GM20000 (cell line): ENCODE measurements at places on chromosomes 7 and 10.

DNA sequence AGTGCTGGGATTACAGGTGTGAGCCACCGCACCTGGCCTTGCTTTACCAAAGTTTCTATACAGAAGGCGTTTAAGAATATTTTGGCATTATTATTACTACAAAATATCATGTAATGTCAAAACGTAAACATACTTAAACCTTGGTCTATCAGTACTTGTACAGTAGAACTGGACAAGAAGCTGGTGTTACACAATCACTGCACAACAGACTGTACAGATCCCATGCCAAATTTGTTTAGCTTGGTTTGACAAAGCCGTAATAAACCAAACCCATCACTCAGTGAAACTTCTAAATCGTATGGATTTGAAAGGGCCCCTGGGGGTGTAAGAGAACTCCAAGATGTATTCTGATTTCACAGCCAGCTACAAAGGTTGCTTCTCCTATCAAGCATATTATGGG, 51.8 kb upstream of the RHEB start:
- DNase-seq, result no peak

GRCh38 chr10:122034149-122034756, 45.3 kb downstream of the TACC2 start:
- no peak for DNase-seq

- no peak for DNase-seq
Measured at GRCh38 chr10:3173171-3173878, 743 bp upstream of the PITRM1 start.

DNA sequence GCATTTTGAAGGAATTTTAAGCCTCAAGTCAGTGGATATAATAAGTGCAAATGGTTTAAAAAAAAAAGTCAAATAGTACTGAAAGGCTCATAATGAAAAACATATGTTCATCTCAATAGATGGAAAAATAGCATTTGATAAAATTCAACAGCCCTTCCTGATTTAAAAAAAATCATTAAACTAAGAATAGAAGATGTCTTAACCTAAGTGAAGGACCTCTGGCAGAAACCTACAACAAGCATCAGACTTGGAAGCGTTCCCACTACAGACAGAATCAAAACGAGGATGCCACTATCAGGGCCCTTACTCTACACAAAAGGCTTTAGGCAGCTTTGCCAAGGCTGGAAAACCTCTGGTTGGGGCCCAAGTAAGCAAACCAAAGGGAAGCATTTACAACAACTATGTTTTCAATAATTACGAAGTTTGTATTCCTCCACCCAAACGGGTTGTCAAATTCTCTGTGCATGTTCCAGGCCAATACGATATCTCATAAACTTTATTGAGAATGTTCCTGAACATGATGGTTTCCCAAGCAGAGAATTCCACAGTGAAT, 45.1 kb downstream of the CYTH3 start:
- DNase-seq, result no peak

- no peak for DNase-seq
Measured at GRCh38 chr10:90846746-90847145, 11.1 kb downstream of the HTR7 start.

GRCh38 chr10:112145263-112145662, 38.3 kb downstream of the GPAM start:
- no peak for DNase-seq

- DNase-seq, result no peak
Measured at GRCh38 chr10:126108693-126109092, 212.3 kb downstream of the FANK1 start.

- no peak for DNase-seq
Measured at GRCh38 chr7:30309842-30310435, 25.5 kb downstream of the ZNRF2 start.

- no peak for DNase-seq
Measured at GRCh38 chr10:51544933-51545332, 154.5 kb downstream of the CSTF2T start.

DNA sequence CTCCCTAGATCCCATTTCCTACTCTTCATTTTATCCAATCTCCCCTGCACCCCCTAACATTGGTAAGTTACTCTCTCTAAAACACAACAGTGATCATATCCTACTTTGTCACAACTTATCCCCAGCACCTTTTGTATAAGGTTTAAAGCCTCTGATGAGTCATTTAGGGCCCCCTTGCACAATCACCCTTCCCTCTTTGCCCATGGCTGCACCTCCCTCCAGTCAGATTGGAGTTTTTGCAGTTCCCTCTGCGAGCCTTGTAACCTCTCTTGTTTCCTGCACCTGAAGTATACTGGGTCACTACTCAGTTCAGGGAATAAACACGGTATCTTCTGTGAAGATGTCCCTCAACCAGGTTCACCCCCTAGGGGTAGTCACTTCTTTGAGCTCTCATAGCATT, 55.9 kb upstream of the ADRB1 start:
- DNase-seq, result no peak

DNA sequence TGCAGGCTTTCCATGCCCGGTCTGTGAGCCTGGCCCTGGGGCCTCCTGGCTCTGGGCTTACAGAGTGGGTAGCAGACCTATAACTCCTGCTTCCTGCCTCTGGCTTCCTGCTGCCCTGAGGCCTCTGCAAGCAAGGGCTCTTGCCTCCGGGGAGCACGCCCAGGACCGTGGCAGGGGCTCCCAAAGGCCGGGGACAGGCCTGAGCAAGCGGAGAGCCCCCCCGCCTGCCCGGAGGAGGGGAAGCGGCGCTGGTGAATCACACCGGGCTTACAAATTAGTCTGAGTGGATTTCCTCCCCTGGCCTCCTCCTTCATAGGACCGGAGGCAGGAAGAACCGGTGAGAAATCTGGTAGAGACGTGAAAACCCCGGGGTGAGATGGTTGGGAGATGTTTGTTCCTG, 1.5 kb upstream of the MYL10 start:
- no peak for DNase-seq

DNA sequence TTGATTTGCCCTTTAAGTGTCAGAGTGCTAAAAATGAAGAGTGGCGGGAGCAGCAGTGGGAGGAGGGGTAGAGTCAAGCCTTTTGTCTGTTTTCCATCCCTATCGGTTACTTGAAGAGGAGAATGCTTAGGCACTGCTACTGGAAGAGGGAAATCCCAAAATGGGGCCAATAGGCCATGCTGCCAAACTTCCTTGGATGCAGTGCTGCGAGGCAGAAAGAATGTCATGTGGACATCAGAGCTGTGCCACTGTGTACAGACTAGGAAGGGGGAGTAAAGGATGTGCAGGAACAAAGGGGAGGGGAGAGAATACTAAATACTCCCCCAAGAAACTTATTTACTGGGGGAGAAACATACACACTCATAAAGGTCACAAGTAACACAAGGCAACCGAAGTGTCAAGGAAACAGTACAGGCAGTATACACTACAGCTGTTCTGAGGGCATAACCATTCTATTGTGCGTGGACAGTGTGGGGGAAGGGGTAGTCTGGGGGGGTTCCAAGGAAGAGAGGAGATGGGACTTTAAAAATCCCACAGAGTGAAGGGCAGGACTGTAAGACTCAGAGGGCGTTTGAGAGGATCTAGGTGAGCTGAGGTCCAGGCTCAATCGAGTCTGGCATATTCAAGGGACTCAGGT, 228.7 kb upstream of the PLXNA4 start:
- DNase-seq, result no peak

DNA sequence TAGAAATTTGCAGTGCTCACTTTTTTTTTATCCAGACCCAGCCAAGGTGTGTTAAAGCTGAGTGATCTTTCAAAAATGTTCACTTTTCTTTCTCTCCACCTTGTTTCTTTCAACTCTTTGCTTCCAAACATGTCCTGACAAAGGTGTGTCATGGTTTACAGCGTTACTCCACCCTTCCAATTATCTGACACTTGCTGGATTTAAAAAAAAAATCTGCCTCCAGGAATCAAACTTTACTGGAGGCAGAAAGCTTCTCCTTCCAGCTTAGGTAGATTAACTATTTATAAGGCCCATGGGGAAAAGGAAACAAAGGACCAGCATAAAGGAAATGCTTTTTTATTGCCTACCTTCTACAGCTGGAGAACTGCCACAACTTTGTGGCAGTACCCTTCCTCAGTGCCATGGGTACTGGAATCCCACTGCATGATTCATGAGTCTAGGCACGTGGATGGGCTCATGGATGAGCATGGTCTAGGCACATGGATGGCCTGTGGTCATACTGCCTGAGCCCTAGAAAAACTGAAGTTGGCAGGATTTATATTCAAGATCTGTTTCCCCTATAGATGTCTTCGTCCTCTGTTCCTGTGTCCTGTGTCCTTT, at the start of gene COL17A1:
TSS of gene COL17A1 (minus strand) at position 80 of the 600 bp plus-strand sequence. CDS start 5,207 bp downstream, outside the sequence.
- DNase-seq, result no peak

- DNase-seq, result no peak
Measured at GRCh38 chr10:7277867-7278266, 133.0 kb downstream of the SFMBT2 start.

- DNase-seq, result no peak
Measured at GRCh38 chr10:92091965-92092364, 168.4 kb downstream of the BTAF1 start.

- DNase-seq, result no peak
Measured at GRCh38 chr10:94103801-94104221, 110.1 kb downstream of the PLCE1 start.

- DNase-seq, result peak; percentile 51
Measured at GRCh38 chr10:117374506-117375359, 507 bp downstream of the PDZD8 start.

DNA sequence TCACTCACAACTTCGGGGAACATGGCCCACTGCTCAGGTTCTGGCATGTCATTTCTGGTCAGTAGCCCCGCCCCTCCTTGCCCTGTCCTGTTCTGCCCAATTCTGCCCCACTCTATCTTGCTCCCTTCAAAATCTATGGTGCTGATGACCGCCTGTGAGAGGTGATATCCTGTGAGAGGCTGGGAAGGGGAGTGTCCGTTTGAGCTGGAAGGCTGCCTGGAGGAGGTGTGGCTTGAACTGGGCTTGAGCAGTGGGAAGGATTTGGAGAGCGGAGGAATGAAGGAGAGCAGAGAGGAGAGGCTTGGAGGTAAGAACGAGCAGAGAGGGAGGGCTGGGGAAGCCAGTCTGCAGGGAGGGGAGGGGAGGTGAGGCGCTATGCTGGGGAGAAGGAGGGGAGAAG, 145.3 kb downstream of the RPS24 start:
- DNase-seq, result no peak

- DNase-seq, result peak; percentile 6
Measured at GRCh38 chr10:79381804-79382221, 34.5 kb downstream of the PPIF start.

DNA sequence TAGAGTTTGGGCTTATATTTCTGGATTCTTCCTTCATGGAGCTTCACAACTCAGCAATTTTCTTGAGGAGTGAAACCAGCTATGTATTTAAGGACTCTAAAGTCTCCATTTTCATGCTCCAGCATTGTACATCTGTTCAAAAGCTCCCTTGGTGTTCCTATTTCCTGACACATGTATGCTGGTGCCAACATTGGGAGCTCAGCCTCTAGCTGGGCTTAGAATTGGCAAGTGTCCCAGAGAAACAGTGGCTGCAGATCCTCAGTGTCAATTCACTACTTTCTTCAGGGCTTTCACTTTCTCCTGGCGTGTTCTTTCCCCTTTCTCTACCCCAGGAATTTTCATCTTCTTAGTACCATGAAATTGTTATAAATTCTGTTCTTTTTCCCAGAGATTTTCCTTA, 103.1 kb downstream of the ZNF467 start:
- DNase-seq, result no peak

DNA sequence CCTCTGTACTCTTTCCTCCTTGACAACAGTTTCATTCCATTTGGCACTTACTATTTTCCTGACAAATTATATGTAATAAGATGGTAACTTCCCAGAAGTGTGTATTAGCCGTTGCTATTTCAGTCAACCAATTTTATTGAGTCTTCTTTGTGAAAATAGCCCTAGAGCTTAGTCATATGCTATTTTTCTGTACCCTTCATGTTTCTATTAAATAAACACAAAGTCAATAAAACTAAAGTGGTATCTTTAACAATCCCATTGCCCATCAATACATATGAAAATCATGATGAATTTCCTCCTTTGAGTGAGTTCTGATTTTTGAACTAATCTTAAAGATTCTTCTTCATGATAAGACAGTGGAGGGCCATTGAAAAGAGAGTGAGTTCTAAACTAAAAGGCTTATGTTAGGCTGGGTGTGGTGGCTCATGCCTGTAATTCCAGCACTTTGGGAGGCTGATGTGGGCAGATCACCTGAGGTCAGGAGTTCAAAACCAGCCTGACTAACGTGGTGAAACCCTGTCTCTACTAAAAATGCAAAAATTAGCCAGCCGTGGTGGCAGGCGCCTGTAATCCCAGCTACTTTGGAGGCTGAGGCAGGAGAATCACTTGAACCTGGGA, 5.9 kb upstream of the MYPN start:
- DNase-seq, result no peak

DNA sequence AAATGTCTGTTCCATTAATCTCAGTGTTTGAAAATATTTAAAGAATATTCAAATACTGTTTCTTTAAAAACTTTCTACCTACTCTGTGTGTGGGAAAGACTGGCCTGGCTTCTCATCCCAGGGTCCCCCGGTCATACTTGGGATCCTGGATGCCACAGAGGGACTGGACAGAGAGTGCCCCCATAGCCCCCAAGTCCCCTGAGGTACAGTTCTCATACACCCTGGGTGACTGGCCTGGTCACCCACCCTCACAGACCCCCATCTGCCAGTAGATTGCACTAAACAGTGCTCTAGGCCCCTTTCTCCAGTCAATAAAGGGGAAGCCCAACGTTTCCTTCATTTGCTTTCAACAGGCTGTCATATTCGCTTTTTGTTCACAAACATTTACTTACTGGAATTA, 3.0 kb downstream of the TMEM273 start:
- DNase-seq, result no peak

GRCh38 chr7:100204454-100204853, 15.3 kb upstream of the PVRIG start:
- no peak for DNase-seq

GRCh38 chr7:66800591-66800990, 60.1 kb downstream of the RABGEF1 start:
- DNase-seq, result no peak

- no peak for DNase-seq
Measured at GRCh38 chr7:43198599-43199090, 86.2 kb downstream of the HECW1 start.

DNA sequence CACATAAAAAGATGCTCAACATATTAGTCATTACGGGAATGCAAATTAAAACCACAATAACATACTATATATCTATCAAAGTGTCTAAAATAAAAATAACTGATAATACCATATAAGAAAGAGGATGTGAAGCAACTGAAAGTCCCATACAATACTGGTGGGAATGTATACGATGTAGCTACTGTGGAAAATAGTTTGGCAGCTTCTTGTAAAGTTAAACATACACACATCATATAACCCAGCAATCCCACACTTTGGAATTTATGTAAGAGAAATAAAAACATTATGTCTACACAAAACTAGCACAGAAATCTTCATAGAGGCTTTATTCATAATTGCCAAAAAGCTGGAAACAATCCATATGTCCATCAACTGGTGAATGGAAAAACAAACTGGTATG, 10.5 kb upstream of the COMMD3 start:
- DNase-seq, result no peak

DNA sequence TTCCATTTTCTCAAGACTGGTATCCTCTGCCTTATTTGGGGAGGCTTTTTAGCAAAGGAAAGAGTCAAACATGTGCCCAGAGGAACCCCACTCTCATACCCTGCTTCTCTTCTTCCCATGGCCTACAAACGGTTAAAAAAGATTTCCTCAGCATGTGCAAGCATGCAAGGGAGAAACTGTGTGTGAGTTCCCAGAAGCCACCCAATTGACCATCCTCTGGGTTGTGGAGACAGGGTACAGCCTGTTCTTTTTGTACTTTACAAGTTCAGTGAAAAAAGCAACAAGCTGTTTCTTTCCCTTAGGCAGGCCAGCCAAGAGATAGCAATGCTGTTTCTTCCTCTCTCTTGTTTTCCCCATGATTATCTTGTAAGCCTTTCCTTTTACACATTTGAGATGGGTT, 68.8 kb upstream of the MTPN start:
- DNase-seq, result no peak
